AG04449 (cell line): ENCODE measurements at places on chromosomes 4 and X.

GRCh38 chrX:16639966-16640365, 10.0 kb upstream of the S100G start:
- no peak for DNase-seq

- no peak for DNase-seq
Observed at GRCh38 chr4:34198966-34199365, 2045.3 kb downstream of the ARAP2 start.

- DNase-seq: no peak
Observed at GRCh38 chr4:184950117-184950830, 68.0 kb upstream of the HELT start.

- DNase-seq: no peak
Observed at GRCh38 chr4:8085491-8086117, 73.0 kb downstream of the ABLIM2 start.

GRCh38 chrX:153969904-153970356, 1.7 kb downstream of the HCFC1 start:
- DNase-seq: no peak

- DNase-seq: peak; percentile 31
Observed at GRCh38 chr4:140719022-140719421, 37.2 kb downstream of the TBC1D9 start.

- DNase-seq: no peak
Observed at GRCh38 chr4:87516683-87517082, 12.5 kb downstream of the SPARCL1 start.

DNA sequence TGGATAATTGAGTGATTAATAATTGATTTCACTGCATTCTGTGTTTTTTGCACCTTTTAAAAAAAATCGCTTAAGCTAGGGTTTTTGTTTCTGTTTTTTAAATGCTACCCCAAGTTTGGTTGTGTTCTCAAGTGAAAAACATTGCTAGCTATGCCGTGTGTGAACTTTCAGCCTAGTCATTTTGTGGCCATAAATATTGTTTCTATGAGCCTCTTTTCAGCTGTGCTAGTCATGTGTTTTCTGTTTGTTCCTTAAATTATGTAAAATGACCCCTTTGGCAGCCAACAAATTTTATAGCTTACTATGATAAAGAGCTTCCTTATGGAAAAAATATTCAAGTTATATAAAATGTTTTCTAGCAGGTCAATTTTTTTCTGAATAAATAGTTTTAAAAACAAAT, 59.1 kb downstream of the GALNT7 start:
- no peak for DNase-seq

- DNase-seq: no peak
Observed at GRCh38 chrX:140343226-140343868, 161.5 kb downstream of the SOX3 start.

DNA sequence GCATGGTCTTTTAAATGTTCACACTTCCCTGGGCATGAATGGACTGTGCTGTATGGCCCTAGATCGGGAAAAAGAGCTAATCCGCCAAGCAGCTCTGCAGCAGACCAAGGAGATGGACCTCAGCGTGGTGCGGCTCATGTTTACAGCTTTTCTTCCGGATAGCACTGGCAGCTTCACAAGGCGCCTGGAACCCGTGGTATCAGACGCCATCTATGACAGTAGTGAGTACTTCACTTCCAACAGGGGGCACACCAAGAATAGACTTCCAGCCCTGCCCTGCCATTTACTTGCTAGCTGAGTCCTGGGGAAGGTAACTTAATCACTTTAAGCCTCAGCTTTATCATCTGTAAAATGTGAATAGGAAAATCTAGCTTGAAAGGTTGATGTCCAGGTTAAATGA, 77.7 kb downstream of the NFKB1 start:
- no peak for DNase-seq

DNA sequence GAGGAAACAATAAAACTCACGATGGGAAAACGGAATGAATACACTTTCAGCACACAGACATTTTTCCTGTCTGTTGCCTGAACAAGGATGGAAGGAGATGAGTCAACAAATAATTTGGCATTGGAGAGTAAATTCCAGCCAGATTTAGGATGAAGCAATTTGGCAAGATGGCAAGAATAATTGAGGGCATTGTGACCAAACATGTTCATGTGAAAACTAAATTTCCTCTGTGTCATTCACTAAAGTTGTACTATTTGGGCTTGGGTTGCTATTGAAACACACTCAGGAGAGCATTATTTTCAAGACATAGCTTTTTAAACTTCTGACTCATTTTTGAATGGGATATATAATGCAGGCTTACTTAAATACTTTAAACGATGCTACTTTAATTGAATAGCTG, 1614.4 kb downstream of the PCDH19 start:
- no peak for DNase-seq

GRCh38 chrX:20352504-20352903, 85.8 kb upstream of the RPS6KA3 start:
- no peak for DNase-seq

- DNase-seq: no peak
Observed at GRCh38 chr4:85952528-85952927, 407.3 kb downstream of the MAPK10 start.

- DNase-seq: no peak
Observed at GRCh38 chr4:38084877-38085711, 124.9 kb downstream of the PTTG2 start.

GRCh38 chrX:110578270-110578669, 217.3 kb downstream of the CHRDL1 start:
- DNase-seq: no peak

DNA sequence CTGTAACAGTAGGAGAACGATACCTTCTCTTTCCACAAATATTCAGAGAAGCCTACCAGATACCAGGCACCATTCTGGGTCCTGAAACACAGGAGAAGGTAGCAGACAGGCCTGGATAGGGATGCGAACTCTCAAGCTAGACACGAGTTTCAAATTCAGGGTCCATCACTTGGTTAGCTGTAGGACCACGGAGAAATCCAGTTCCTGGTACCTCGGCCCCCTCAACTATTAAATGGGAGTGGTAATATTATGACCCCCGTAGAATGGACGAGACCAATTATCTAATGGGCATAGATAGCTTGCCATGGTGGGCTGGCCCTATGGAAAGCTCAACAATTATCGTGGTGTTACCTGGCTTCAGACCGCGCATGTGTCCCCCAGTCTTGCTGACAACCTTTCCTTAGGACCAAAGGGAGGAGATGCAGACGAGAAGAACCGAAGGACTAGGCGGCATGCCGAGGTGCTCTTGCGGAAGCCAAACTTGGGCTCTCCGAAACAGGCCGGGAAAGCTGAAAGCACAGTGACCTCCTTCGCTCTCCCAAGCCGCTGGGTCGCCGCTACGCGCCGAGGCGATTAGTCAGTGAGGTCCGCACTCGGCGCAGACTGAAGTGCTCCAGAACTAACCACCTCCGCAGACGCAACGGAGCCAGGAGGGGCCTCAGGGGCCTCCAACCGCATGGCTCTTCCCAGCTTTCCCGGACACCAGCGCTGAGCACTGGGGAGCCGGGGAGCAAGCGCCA, 19.6 kb downstream of the NKX3-2 start:
- no peak for DNase-seq

DNA sequence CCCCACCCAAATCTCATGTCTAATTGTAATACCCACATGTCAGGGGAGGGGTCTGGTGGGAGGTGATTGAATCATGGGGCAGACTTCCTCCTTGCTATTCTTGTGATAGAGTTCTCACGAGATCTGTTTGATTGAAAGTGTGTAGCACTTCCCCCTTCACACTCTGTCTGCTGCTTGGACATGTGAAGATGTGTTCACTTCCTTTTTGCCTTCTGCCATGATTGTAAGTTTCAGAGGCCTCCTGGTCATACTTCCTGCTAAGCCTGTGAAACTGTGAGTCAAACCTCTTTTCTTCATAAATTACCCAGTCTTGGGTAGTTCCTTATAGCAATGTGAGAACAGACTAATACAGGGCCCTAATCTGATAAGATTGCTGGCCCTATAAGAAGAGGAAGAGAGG, 1514.8 kb downstream of the RPA4 start:
- no peak for DNase-seq

GRCh38 chr4:140156529-140157171, 2.7 kb upstream of the MAML3 start:
- no peak for DNase-seq

DNA sequence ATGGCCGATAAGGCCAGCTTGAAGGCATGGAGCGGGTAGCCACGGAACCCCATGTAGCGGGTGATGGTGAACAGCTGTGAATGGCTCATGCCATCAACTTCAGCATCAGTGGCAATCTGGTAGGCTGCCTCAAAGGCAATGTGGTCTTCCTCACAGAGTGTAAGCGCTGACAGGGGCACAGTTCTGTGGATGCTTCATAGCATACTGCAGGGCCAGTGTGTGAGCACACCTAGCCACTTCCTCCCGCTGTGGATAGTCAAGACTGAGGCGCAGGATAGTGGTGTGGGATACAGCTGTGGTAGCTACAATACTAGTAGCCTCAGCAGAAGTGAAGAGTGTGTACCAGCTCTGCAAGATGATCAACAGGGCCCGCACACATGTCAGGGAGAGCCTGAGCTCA, 40.5 kb downstream of the C4orf33 start:
- DNase-seq: no peak

DNA sequence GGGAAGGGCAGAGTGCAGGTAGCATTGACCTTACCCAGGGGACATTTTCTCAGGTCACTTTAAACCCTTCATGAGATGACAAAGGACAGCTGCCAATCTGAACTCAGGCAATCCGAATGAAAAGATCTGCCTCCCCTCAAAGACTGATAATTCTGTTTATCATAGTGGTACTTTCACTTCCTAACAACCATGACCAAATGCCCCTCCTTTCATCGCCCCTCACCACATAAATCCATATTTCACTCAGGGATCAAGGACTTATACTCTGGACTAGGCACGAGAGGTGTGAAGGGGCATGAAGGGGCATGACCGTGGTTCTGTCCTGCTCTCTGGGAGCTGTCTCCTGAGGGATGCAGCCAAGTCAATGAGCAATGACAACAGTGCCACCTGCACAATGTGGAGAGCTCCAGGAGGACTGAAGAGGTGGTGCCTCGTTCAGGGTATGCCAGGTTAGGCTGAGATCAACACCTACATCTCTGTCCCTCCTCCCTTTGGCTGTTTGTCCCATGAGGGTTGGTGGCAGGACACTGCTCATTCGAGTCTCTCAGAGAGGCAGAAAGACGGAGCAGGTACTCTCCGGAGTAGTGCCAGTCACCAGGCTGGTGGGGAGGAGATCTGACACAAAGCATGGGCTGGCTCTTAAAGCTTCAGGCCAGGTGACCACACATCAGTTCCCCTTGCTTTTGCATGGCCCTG, 12.5 kb downstream of the HS3ST1 start:
- DNase-seq: no peak

DNA sequence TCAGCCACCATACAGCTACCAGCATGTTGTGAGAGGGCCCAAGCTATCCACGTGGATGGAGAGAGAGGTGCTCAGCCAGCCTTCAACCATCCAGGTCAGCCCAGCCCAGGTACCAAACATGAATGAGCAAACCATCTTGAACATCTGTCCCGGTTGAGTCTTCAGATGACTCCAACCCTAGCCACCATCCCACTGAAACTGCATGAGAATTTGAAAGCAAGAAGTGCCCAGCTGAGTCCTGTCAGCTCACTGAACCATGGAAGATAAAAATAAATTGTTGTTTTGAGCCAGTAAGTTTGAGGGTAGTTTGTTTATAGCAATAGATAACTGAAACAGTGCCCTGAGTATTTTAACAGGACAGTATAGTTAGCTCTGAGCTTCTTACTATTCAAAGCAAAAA, 7.3 kb upstream of the SEL1L3 start:
- DNase-seq: no peak

GRCh38 chrX:21929209-21929608, 11.3 kb upstream of the SMS start:
- DNase-seq: no peak

GRCh38 chr4:57320217-57320616, 210.0 kb upstream of the IGFBP7 start:
- DNase-seq: no peak

GRCh38 chr4:75655562-75655961, 17.6 kb downstream of the G3BP2 start:
- DNase-seq: no peak

- no peak for DNase-seq
Observed at GRCh38 chr4:176268963-176269362, at the start of gene ASB5. Gene ASB5 (minus strand): TSS chr4:176269222. CDS start chr4:176269108, 114 bp downstream.

DNA sequence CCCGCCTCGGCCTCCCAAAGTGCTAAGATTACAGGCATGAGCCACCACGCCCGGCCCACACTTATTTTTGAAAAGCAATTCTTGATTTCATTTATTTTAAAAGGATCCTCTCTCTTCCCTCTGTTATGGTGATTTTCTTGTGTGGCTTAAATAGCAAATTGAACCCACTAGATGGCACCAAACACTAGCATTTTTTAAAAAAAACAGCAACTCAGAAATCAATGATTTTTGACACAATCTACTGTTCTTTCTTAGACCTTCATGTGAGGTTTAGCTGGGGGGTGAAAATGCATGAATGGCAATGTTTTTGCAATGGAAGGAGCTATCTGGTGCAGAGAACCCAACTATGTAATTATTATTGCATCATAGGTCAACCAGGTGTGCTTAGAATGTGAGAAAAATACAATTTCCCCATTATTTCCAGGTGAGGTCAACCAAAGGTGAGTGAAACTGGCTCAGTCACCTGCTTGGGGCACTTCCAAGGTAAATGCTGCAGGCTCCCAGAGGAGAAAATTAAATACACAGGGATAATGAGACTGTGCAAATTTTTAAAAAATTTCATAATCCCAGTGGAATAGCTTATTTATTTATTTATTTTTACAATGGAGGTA, 226.7 kb upstream of the PRKX start:
- DNase-seq: no peak

DNA sequence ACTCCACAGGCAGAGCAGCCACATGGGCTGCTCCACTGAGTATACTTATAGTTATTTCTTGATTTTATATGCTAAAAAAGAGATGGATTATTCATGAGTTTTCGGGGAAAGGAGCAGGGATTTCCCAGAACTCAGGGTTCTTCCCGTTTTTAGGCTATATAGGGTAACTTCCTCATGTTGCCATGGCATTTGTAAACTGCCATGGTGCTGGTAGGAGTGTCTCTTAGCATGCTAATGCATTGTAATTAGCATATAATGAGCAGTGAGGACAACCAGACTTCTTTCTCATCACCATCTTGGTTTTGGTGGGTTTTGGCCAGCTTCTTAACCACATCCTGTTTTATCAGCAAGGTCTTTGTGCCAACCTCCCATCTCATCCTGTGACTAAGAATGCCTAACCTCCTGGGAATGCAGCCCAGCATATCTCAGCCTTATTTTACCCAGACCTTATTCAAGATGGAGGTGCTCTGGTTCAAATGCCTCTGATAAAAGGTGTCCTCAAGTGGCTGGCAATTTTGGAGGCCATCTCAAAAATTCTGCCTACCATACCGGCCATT, 213.0 kb upstream of the VEGFC start:
- DNase-seq: peak; percentile 47
